Effector CD4-positive, alpha-beta T cell (primary cell): ENCODE measurements at places on chromosomes 3 and 15.

- no peak for DNase-seq
These were observed 607 bp upstream of the GHSR start for GRCh38 chr3:172448661-172449465.

DNA sequence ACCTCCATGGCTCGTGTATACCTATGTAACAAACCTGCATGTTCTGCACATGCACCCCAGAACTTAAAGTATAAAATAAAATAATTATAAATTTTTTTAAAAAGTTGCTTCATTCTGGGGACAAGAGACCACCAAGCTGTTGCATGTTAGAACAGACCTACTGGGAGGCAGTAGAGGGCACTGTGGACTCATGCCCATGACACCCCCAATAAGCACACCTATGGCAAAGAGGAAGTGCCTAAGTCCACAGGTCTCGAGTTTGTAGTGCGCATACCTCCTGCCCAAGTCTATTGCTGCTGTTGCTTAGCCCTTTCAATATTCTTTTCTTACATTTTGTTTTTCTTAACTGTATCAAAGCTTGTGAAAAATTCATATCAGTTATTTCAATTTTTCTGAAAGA, 267.9 kb upstream of the THBS1 start:
- DNase-seq, result no peak

- DNase-seq, result no peak
These were observed 73.8 kb upstream of the FURIN start for GRCh38 chr15:90794538-90794937.

DNA sequence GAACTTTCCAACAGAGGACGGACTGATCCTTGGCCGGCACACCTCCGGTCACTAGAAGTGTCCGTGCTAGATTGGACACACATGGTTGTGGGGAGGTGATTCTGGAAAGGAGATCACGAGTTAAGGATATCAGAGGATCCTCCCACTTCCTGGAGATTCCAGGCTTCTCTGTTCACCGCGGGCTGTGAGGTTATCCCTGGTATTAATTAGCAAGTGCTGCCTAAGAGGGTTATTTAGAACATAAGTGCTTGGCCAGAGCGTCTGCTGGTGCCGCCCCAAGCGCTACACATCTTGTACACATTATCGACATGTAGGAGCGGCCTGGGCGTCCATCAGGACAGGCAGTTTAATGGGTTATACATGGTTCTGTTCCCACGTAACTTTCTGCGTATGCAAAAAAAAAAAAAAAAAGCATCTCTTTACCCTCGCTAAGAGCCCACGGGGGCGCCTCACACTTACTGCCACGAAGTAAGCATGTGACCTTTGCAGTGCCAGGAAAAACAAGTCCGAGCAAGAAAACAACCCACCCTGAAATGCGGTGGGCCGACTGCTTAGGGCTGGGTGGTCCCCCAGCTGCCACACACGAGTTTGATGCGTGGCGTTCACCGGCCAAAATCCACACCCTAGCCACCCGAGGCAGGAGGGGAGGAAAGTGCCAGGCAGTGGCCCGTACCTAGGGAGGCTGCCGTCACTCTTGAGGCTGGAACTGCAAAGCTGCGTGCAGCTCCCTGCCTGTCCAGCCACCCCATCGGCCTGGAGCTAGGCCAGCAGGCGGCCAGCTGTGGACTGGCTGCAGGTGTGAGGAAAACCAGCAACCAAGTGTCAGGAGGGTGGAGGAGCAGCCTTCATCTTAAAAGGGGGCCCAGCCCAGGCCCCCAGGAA, 78.0 kb downstream of the CPN2 start:
- no peak for DNase-seq
